Hematopoietic multipotent progenitor cell treated with erythropoietin and hydrocortisone succinate and interleukin-3 and kit ligand, for 6 days (in vitro differentiated cells): ENCODE measurements at places on chromosomes 6 and 20.

DNA sequence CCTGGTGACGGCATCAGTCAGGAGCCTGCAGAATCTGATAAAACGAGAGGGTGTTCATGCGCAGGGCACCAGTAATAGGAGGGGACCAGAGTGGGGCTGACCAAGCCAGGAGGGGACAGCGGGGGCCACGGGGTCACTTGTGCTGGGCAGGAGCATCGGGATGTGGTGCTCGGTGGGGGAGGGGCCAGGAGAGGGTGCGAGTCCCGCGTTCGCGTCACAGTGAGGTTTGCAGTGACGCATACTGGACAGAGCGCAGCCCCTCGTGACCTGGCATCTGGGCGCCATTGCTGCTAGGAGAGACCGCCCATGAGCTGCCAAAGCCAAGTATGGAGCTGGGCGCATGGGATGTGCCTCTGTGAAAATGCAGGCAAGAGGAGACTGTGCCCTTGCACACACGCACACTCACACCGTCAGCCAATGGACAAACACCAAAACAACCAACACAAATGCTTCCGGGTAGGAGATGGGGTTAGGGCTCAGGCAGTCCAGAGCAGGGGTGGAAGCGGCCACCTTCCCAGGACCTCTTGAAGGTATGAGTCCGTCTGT lies 13.9 kb upstream of the MTG2 start:
- DNase-seq, result no peak

DNA sequence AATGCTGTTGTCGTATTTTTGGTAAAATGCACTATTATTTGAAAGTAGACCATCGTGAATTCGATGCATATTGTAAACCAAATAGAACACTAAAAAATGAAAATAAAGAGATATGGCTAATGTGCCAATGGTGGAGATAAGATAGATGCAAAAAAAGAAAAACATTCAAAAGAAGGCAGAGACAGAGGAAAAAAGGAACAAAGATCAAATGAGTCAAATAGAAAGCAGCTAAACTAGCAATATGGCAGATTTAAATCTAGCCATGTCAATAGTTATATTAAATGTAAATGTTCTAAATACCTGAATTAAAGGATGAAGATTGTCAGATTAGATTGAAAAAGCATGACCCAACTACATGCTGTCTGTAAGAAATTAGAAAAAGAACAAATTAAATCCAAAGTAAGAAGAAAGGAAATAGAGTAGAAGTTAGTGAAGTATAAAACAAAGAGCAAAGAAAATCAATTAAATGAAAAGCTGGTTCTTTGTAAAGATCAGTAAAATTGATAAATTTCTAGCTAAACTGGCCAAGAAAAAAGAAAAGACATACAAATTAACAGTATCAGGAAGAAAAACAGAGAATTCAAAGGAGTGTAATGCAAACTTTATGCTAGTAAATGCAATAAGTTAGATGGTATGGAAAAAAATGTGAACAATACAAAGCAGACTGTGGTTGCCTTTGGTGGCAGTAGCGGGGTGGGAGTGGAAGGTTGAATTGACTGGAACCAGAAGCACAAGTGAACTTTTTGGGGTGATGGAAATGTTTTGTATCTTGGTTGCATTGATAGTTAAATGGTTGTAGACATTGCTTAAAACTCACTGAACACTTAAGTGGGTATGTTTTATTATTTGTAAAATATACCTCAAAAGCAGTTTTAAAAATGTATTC lies 44.8 kb downstream of the PTPN1 start:
- DNase-seq, result peak; percentile 36

DNA sequence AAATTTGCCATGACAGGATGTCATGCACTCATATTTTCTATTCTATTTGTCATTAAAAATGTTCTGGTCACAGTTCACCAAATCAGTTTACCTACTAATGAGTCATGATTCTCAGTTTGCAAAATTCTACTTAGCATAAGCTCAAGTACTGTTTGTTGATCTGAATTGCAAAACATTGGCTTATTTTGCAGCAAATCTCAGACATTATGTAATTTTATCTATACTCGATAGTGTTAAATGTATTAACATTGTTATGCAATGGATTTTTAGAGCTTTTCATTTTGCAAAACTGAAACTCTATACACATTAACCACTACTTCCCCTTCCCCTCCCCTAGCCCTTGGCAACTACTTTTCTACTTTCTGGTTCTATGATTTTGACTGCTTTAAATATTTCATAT lies 213.8 kb upstream of the ZFP64 start:
- peak; percentile 3 for DNase-seq

DNA sequence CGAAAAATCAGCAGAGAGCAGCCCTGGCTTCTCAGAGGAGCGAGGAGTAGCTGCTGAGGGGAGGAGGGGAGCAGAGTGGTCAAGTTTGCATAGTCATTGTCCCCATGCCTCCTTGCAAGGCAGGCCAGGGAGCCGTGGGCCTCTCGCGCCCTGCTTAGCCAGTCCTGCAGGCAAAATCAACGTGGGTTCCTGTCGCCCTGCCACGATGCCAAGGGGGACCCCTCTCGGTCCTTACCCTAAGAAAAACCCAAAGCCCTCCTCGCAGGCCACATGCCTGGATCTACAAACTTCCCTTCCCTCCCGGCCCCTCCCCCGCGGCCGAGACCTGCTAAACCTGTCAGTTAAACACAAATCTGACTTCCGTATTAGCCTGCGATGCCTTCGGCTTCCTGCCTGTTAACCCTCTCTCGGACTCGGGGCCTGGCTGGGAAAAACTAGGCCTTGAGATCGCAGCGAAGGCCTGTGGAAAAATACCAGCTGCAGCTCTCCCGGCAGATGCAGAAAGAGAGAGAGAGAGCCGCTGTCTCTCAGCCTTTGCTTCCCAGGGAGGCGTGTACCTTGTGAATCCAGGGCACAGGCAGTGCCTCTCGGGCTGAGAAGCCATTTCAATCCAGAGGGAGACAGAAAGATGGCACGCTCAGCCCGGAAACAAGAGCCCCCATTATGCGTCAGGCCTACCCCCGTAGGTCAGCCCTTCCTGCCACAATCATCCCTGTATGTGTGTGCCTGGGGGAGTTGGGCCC lies 968 bp upstream of the ZMYND8 start:
- peak; percentile 93 for DNase-seq

DNA sequence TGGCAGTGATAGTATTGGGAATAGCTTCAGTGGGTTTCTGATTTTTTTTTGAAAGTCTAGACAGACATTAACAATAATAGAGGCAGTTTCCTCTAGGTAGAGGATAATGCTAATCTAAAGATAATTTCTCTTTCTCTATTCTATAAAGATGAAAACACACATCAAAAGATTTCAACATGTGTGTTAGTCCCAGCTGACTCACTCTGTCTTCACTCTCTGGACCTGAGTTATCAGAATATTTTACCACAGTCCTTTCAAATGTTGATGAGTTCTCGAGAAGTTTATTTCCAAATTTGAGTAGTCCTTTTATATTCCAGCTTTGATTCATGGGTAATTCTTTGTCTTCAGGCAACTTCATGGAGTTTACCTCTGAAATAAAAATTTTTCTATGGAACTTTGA lies 17.1 kb downstream of the RPRD1B start:
- no peak for DNase-seq

DNA sequence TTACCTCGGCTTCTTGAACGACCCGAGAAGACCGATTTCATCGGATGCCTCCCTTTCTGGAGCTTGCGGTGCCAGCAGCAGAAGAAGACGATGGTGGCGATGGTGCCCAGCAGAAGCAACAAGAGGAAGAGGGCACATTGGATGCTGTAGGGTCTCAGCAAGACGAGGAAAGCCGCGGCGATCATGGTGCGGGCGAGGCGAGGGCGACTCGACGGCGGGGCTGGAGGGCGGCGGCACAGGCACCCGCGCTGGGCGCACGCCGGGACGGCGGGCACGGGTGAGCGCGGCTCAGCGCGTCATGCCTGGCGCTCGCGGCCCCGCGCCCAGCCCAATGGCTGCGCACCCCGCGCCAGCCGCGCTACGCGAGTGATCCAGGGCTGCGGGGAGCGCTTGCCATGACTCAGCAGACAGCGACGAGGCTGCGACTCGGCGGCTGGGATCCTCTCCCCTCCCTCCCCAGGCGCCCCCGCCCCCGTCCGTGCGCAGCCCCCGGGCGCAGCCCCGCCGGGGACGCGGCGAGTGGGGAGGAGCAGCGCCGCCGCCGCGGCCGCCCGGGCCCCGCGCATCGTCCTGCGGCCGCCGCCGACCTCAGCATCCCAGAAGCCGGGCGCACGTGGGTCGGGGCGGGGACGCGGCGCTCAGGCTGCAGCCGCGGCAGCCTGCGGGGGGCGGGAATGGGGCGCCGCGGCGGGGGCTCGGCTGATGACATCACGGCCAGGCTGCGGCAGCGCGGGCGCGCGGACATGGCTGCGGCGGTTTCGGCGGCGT lies at the start of gene BEND6:
TSS of gene BEND6 (plus strand) at position 705 of the 768 bp plus-strand sequence. CDS start 26,704 bp downstream, outside the sequence.
- DNase-seq, result peak; percentile 72

DNA sequence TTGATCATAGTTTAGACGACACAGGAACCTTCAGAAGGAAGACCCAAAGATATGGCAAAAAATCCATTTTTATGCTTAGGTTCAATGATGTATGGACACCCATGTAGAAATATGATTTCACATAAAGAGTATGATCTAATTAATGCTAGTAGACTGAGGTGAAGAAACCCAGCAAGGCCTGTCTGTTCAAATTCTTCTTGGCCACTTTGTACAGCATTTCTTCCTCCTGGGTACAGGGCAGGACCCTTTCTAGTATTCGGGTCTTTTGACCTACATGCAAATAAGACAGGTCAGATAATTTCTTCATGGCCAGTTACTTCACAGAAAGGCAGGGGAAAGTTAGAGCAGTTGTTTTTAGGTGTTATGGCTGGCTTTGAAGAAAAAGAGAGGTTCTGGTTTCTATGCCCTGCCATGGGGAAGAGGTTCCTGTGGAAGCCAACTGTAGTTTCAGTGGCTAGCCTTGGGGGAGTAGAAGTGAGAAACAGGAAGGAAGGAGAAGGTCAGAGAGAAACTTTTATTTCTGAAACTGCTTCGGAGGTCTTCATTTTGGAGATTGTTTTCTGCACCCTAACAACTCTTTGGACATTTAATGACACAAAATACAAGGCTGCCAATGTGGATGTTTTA lies 208.3 kb downstream of the PTPRK start:
- DNase-seq, result peak; percentile 4

- no peak for DNase-seq
Measured at GRCh38 chr20:17795003-17795402, 95.2 kb downstream of the BANF2 start.

DNA sequence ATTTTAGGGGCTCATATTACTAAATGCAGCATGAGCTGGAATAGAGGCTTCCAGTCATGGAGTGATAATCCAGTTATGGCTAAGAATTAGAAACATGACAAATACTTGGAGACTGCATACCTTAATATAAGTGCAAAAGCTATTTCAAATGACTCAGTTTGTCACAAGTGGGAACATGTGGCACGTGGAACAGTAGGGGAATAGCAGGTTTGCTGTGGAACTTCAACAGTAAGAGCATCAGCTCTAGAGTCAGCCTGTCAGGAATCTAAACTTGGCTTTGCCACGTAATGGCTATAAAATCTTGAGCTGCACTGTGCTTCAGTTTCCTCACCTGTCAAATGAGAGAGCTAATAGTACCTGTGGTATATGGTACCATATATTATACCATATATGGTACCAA lies 62.1 kb downstream of the HTR1B start:
- DNase-seq, result no peak

GRCh38 chr6:121187200-121187832 lies 147.0 kb downstream of the TBC1D32 start:
- DNase-seq, result no peak

DNA sequence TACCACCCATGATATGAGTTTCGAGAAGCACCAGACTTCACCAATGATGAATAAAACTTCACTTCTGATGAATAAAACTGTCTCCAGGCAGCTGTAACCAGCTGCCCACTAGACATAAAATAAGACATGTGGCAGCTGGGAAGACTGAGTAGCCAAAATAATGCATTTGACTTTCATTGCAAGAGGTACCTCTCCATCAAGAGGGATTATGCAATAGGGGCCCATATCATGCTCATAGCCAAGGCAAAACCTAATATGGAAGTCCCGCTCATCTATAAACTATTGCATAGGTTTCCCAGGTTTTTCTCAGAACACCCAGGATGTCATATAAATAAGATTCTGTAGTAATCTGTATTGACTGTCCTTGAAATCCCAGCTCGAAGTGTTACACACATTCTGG lies 155.5 kb downstream of the SIM1 start:
- DNase-seq, result no peak

- DNase-seq, result no peak
Measured at GRCh38 chr20:40893610-40894236, 134.9 kb upstream of the TOP1 start.

- peak; percentile 39 for DNase-seq
Measured at GRCh38 chr20:33076662-33077372, 2.6 kb upstream of the BPIFB4 start.

DNA sequence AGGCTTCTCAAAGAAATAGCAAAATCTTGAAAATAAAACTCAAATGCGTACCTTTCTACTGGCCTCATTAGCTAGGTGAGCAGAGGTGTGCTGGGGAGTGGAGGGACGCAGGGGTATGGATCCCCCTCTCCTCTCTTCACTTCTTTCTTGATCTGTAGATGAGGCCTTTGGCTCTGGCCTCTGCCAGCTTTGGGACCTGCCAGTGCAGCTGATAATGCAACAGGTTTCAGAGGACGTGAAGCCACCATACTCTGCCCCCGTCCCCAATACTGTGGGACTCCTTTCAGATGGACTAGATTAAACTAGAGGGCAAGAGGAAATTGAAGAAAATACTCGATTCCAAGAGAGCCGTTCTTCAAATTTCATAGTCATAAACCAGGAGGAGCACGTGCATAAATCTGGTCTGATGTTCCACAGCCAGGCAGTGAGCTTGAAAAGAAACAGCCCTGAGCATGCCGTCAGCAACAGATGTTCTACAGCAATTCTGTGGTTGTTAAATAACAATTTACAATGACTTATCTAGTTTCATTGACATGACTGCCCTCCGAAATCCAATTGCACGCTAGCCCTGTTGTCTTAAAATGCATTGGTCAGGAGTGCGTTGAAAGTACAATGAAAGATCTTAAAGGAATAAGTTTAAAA lies 245.3 kb upstream of the FOXQ1 start:
- DNase-seq, result no peak

- no peak for DNase-seq
Measured at GRCh38 chr20:14199111-14199510, 138.3 kb downstream of the FLRT3 start.

- DNase-seq, result no peak
Measured at GRCh38 chr20:45796337-45797065, 4.7 kb downstream of the DNTTIP1 start.

DNA sequence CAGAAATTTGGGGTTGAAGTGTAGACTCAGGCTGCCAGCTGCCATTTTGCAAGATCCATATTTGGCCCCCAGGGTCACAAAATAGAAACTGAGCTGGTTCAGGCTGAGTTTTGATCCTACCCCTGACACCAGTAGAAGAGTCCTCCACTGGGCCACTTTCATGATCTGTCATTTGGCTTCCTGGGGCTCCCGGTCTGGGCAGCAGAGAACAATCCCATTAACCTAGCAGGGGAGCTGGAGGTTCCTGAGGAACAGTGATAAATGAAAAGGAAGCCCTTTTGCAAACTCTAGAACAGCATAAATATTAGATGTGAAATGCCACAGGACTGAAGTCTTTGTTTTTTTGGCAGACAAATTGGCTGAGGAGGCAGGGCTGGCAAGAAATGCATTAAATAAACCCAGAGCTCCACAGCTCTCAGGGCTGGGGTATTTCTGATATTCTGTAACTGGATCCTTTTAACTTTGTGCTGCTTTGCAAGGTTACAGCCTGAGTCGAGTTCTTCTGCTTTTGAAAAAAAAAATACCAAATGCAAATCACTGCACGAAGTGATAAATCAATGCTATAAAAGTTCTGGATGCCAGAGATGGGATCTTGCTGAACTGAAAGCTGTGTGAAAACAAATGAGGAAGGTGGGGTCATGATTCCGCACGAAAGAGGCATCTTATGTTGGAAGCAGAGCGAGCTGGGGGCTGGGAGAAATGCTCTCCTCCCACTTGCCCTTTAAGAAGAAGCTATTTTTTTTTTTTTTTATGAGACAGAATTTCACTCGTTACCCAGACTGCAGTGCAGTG lies 64.4 kb downstream of the SULF2 start:
- no peak for DNase-seq
